ENCODE measurements at places on chromosomes 13 and 19. TPM values are rescaled to one million over a fixed set of nuclear protein-coding genes. Genes with fewer than 3 reads are reported as not detected.

Gene LYPD5
- total RNA-seq = 0.35 TPM

Gene NLRP13
- not detected for total RNA-seq

Gene IRGC
- total RNA-seq = not detected

Gene RGS9BP
- total RNA-seq = 1.6 TPM

Gene LILRB4
- not detected for total RNA-seq

Gene MYH14
- total RNA-seq = 28.5 TPM

Gene UBE2S
- 2,068 TPM for total RNA-seq

Gene FGF14
- total RNA-seq = not detected

Gene CLDND2
- total RNA-seq = not detected

Gene CEACAM5
- 2.8 TPM for total RNA-seq

Gene OR7C1
- not detected for total RNA-seq

Gene NLRP11
- total RNA-seq = 0.23 TPM

Gene ADAT3
- 10.3 TPM for total RNA-seq

Gene DCT
- not detected for total RNA-seq

Gene PIP5K1C
- total RNA-seq = 21.2 TPM

Gene MEIOSIN
- total RNA-seq = not detected

Gene CTXN1
- total RNA-seq = 11.4 TPM

Gene ZNF793
- total RNA-seq = not detected

Gene ATP4A
- total RNA-seq = not detected

Gene MTUS2
- not detected for total RNA-seq

Gene DNAJC15
- total RNA-seq = 12.5 TPM

Gene ETV2
- total RNA-seq = not detected

Gene RASGRP4
- not detected for total RNA-seq

Gene RGL3
- total RNA-seq = 23.5 TPM

Gene CCDC9
- 12.4 TPM for total RNA-seq

Gene ZNF418
- 0.04 TPM for total RNA-seq

Gene LHB
- total RNA-seq = not detected

Gene ZNF154
- 0.46 TPM for total RNA-seq

Gene CEACAM4
- not detected for total RNA-seq

Gene METTL21C
- total RNA-seq = not detected

Gene ALKBH7
- 68.4 TPM for total RNA-seq

Gene SEMA6B
- 7.3 TPM for total RNA-seq

Gene ADM5
- total RNA-seq = 6.3 TPM

Gene CELF5
- total RNA-seq = 0.75 TPM

Gene ZIK1
- total RNA-seq = 0.46 TPM

Gene SIGLEC12
- not detected for total RNA-seq

Gene TMEM190
- total RNA-seq = not detected

Gene ZNF729
- total RNA-seq = not detected

Gene PGLYRP1
- not detected for total RNA-seq

Gene SMIM24
- 0.69 TPM for total RNA-seq

Gene KIR2DL1
- total RNA-seq = not detected

Gene OVOL3
- total RNA-seq = not detected

Gene KLK4
- not detected for total RNA-seq

Gene MBD3L3
- total RNA-seq = not detected

Gene NAXD
- 19.0 TPM for total RNA-seq

Gene FUT6
- total RNA-seq = 0.69 TPM
